ENCODE measurements at places on chromosomes 7 and 10.

DNA sequence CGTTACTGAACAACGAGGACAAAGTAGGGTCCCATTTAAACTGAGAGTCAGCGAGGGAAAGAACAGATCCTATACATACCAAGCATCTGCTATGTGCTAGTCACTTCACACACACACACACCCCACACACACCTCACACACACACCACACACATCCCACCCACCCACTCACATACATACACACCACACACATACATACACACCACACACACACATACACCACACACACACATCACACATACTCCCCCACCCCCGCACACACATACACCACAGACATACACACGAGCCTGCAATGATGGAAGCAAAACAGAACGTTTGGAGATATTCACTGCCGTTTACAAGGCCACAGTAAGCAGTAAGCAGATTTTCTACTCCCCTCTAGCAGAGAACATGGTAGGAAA, 607 bp upstream of the GRB10 start:
- DNase-seq = no peak

DNA sequence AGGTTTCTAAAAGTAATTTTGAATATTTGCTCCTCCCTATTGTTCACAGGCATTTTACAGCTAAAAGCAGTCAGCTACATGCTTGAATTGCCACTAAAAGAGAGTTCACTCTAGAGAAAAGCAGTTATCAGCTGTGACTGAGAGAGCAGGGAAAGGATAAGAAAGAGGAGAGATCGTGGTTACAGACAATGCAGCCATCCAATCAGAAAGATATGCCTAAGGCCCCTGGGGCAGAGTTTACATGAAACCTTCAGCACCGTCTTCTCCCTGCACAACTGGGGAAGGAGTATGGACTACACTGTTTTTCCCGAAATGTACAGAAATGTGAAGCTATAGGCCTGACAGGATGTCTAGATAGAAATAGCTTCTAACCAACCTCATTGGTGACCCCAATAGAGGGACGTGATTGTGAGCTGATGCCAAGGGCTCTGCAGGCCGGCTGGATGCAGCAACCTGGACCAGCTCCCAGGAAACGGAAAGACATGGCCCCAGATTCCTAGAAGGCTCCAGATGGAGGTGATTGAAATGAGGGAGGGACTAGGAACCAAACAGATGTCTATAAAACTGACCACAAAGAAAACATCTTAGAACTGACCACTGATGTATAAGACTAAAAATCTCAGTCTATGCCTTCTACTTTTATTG, 3.2 kb upstream of the VSTM4 start:
- DNase-seq = no peak

DNA sequence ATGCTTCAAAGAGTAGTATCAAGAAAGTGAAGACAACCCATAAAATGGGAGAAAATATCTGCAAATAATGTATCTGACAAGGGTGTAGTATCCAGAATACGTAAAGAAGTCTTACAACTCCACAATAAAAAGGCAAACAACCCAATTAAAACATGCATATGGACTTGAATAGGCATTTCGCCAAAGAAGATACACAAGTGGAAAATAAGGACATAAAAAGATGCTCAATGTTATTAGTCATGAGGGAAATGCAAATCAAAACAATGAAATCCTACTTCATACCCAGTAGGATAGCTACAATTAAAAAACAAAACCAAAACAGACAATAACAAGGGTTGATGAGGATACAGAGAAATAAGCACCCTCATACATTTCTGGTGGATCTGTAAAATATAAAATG, 79.2 kb downstream of the NUDCD3 start:
- DNase-seq = no peak

- DNase-seq = no peak
Observed at GRCh38 chr7:98753989-98754479, 115.8 kb downstream of the TMEM130 start.

DNA sequence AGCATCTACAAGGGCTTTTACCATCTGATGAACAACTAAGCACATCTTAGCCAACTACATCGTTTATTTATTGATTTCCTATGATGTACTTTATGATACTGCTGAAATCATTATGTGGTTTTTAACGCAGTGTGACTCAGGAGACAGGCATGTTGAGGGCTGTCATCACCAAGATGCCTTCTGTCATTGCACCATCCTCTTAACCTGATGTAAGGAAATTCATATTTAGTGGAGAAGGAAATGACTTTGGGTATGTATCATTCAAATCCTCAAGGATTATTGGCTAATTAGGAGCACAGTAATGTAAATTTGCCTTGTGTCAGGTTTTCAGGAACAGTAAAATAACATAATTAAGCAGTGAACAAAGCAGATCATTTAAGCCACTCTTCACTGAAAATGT, 138.5 kb upstream of the MGMT start:
- no peak for DNase-seq

DNA sequence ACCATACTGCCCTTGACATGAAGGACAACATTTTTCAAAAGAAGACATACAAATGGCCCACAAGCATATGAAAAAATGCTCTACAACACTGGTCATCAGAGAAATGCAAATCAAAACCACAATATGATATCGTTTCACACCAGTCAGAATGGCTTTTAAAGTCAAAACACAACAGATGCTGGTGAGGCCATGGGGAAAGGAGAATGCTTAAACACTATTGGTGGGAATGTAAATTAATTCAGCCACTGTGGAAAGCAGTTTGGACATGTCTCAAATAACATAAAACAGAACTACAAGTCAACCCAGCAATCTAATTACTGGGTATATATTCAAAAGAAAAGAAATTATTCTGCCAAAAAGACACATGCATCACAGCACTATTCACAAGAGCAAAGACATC, 4.2 kb upstream of the NT5C3A start:
- DNase-seq = no peak

- no peak for DNase-seq
Observed at GRCh38 chr10:103333934-103334520, 16.9 kb downstream of the PCGF6 start.

DNA sequence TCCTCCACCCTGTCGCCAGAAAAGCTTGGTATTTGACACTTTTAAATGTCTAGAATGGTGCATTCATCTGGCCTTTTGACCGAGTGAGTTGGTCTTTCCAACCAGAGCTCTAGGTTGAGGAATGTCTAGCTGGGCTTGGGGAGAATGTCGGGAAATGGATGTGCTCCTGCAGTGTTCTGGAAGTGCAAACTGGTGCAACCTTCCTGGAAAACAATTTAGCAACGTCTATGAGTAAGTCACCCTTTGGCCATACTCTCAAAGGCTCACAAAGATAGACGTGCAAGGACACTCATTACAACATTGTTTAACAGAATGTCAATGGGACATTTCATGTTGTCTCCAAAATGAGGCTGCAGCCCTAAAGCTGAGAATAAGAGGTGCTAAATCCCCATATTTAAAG, 12.2 kb upstream of the NMT2 start:
- no peak for DNase-seq

- no peak for DNase-seq
Observed at GRCh38 chr7:134856091-134856490, 76.7 kb downstream of the CALD1 start.

DNA sequence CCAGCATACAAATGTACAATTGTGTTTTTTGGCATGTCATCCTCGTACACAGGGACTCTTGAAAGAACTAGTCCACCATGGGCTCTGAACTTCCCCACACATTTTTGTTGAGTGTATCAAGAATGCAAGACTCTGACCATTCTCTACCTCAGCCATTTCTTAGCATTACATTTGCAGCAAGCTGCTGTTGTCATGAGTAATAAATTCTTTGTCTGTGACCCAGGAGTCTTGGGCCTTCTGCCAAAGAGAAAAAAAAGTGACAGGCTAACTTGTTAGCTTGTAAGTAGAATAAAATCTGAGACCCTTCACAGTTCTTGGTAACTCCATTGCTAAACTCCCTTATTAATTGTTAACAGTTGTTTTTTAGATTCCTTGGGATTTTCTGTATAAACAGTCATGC, 542.3 kb upstream of the MBL2 start:
- no peak for DNase-seq

GRCh38 chr7:157622000-157622399, 285.2 kb downstream of the DNAJB6 start:
- DNase-seq = no peak

- DNase-seq = no peak
Observed at GRCh38 chr7:18471476-18472160, 23.9 kb upstream of the HDAC9 start.

- DNase-seq = no peak
Observed at GRCh38 chr10:124032087-124032935, 61.1 kb downstream of the CHST15 start.

DNA sequence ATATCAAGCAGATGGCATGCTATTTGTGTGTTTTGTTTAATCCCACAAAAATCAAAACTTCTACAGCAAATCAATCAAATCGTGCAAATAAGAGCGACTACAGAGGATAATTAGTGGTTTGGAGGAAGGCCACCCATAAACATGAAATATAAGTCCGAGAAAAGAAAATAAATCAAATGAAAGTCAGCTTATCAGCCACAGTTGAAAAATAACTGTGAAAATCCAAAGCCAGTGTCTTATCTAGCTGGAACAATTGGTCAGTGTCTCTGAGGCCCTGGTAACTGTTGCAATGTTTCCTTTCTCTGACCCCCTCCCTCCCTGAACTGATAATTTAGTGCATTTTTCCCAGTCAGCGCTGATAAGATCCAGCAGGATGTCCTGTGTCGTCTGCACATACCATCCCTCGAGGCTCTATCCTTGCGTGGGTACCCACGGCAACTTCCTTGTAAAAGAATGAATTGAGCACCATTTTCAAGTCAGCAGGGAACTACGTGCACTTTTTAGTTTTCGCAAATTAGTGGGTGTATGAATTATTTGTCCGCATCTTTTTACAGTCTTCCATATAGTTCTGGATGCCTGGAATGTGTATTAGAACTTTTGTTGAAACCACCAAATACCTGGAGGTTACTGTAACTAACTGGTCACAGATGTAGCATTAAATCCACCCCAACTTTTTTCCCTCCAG, 10.8 kb upstream of the JCAD start:
- no peak for DNase-seq

DNA sequence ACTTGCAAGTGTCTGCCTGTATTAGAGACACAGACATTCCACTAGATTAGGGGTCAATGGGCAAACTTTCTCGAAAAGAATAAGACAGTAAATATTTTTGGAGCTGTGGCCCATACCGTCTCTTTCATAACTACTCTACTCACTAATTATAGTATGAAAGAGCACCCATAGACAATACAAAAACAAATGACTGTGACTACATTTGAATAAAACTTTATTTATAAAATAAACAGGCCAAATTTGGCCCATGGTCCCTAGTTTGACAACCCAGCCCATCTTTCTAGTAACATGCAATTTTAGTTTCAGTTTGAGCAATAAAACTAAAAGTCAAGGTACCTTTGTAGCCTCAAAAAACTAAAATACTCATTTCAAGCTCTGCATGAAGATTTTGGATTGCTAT, 294.6 kb downstream of the PARD3 start:
- no peak for DNase-seq

- DNase-seq = no peak
Observed at GRCh38 chr10:98269435-98269912, 1.5 kb upstream of the LOXL4 start.

DNA sequence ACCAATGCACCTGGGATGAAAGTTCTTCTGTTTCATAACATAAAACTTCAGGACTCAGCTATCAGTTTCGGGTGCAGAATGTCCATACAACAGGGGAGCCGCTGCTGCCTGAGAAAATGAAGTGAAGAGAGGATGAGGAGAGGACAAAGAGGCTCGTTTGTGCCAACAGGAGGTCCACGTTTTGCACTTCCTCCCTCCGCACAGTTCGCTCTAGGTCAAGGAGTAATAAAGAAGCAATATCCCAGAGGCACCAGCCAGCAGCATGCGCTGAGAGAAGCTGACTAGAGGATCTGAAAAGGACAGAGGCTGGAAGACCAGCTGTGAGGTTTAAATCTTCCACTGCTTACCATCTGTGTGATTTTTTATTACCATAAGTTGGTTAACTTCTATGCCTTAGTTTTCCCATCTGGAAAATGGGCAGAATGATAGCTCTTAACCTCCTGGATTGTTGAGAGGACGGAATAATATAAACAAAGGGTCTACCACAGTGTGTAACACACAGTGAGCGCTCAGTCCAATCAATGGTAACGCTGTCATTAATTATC, 709 bp downstream of the GPAM start:
- DNase-seq = no peak

- DNase-seq = no peak
Observed at GRCh38 chr7:31788445-31788844, 101.4 kb downstream of the PPP1R17 start.

- no peak for DNase-seq
Observed at GRCh38 chr10:18231480-18231879, 91.3 kb downstream of the CACNB2 start.

DNA sequence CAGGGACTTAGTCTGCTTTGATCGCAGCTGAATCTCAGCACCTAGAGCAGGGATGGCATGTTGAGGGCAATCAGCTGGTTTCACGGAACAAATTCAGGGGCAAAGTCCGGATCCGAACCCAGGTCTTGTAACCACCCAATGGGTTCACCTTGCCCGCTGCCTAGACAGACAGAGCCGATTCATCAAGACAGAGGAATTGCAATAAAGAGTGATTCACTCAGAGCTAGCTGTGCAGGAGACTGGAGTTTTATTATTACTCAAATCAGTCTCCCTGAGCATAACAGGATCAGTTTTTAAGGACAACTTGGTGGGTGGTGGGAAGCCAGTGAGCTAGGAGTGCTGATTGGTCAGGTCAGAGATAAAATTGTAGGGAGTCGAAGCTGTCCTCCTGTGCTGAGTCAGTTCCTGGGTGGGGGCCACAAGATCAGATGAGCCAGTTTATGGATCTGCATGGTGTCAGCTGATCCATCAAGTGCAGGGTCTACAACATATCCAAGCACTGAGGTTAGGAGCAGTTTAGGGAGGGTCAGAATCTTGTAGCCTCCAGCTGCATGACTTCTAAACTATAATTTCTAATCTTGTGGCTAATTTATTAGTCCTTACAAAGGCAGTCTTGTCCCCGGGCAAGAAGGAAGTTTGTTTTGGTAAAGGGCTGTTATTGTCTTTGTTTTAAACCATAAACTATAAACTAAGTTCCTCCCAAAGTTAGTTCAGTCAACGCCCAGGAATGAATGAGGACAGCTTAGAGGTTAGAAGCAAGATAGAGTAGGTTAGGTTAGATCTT, 43.5 kb upstream of the CHST3 start:
- DNase-seq = no peak

- DNase-seq = no peak
Observed at GRCh38 chr10:67603086-67603485, 92.9 kb downstream of the CTNNA3 start.

DNA sequence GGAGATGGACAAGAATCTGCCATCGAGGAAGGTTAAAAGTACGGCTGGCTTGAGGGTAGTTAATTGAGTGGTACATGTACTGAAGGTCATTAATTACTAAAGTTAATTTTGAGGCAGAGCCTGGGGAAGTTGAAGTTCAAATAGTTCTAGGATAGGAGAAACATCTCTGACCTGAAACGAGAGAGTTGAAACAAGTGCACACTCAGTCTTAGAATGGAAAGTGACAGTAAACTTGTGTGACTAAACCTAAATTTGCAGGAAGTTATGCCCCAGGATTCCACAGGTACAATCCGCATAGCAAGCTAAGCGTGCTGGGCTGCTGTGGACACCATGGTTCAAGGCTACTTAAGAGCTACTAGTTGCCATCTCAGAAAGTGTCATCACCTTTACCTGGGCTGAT, 209.9 kb downstream of the CHCHD3 start:
- no peak for DNase-seq

Data from stimulated activated CD4-positive, alpha-beta T cell treated with anti-CD3 and anti-CD28 coated beads, Interleukin-4, amount 100 ng/mL, for 24 hours (primary cell).